ENCODE measurements at places on chromosomes 6 and 20. TPM values are rescaled to one million over a fixed set of nuclear protein-coding genes. Genes with fewer than 3 reads are reported as not detected.

DNA sequence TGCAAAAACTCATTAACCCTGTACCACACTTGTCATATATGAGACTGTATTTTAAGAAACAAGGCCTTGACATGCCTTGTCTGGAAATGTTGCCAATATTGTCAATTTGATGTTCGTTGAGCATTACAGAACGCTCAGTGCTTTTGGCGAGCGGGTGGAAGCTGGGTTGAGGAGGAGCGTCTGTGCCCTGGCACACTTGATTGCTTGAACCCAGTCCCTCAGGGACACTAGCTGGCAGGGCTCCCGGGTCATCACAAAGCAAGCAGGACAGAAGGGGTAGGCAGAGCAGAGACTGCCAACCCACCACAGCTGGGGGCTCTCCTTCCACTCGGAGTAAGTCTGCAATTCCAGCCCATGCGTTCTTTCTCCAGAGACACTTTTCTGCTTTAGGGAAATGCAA is 286.3 kb downstream of the KHDC1L start:
- DNase-seq: no peak

GRCh38 chr6:156953479-156954146 is 176.4 kb downstream of the ARID1B start:
- peak; percentile 96 for DNase-seq

DNA sequence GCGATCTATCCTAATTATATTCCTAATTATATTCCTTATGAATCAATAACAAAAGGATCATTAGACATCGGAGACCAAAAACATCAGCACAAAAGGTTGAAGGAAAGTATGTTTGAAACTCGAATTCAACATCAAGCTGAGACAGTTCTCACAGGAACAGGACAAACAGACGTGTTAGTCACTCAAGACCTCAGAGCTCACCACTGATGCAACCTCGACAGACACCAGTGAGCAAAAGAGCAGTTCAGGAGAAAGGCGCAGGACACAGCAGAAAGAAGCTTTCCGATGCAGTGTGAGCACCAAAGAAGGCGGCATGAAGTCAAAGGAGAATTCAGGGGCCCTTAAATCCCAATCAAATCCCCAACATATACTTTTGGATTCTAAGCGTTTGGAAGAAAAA is 6.3 kb upstream of the RAMACL start:
- no peak for DNase-seq

The NNAT gene
- total RNA-seq: not detected

All from RPMI7951 (cell line).